Renal cortical epithelial cell (primary cell): ENCODE measurements at places on chromosomes 12 and 14. TPM values are rescaled to one million over a fixed set of nuclear protein-coding genes. Genes with fewer than 3 reads are reported as not detected.

The RDH5 gene
- total RNA-seq, result 1.6 and 2.7 TPM in 2 replicates

The C12orf60 gene
- 1.2 and 2.3 TPM in 2 replicates for total RNA-seq

The ISCU gene
- total RNA-seq, result 101 and 149 TPM in 2 replicates

The WNK1 gene
- total RNA-seq, result 43.9 and 222 TPM in 2 replicates

The PDE3A gene
- under 0.01 and 0.10 TPM in 2 replicates for total RNA-seq

The RHOJ gene
- 0.10 TPM in 1 of 2 replicates, not detected in the other for total RNA-seq

The INSM2 gene
- 0.05 TPM in 1 of 2 replicates, not detected in the other for total RNA-seq

The EPYC gene
- not detected in 2 replicates for total RNA-seq

The PPP4R4 gene
- total RNA-seq, result 1.2 and 3.3 TPM in 2 replicates

The TAS2R20 gene
- total RNA-seq, result 1.6 and 7.7 TPM in 2 replicates

The SMARCD1 gene
- 53.0 and 85.0 TPM in 2 replicates for total RNA-seq

The KRT7 gene
- 124 and 2,408 TPM in 2 replicates for total RNA-seq

The TESPA1 gene
- not detected in 2 replicates for total RNA-seq

The RNF31 gene
- total RNA-seq, result 52.1 and 52.6 TPM in 2 replicates

The CLBA1 gene
- total RNA-seq, result 8.7 and 17.8 TPM in 2 replicates

The SLC39A9 gene
- total RNA-seq, result 151 and 173 TPM in 2 replicates

The ARHGAP9 gene
- not detected in 2 replicates for total RNA-seq

The TBK1 gene
- 37.3 and 42.3 TPM in 2 replicates for total RNA-seq

The ACIN1 gene
- 34.0 and 103 TPM in 2 replicates for total RNA-seq

The IFI27 gene
- total RNA-seq, result 3.0 and 179 TPM in 2 replicates
